ENCODE measurements at places on chromosomes 13 and 19. TPM values are rescaled to one million over a fixed set of nuclear protein-coding genes. Genes with fewer than 3 reads are reported as not detected.

DNA sequence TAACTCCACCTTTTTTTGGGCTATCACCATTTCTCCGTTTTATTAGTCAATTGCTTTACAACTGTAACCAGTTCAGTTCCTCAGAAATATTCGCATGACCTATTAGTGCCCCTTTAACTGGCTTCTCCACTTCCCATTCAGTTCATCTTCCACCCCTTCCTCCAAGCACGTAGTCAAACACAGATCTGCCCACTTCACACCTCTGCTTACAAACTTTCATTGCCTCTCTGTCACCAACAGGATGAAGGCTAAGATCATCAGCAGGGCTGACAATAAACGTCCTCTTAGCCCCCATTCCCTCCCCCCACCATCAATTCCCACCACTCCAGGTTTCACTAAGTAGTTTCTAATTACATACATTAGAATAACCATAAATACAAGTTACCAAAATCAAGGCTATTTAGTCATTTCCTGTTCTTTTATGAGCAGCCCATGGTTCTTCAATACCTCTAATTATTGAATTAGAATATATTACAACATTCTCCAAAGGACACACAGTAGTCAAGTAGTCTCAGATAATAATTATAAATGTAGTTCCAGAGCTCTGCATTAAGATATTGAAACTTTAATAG, 95.7 kb downstream of the SPRY2 start:
- H3K27me3 ChIP-seq: no peaks in the 10 kb centered on the region
- no peak overlapping the region for H3K4me3 ChIP-seq
- no peaks in the 10 kb centered on the region for H3K36me3 ChIP-seq
- no peak for DNase-seq
- H3K27ac ChIP-seq: no peak overlapping the region

- H3K4me1 ChIP-seq: peaks cover 19% of the 10 kb centered on the region
- DNase-seq: no peak
- H3K36me3 ChIP-seq: no peaks in the 10 kb centered on the region
Observed at GRCh38 chr19:12969292-12969988, at the start of gene DAND5. TSS of gene DAND5 (plus strand) at chr19:12969576. CDS start at chr19:12969661, 85 bp downstream.

The MADCAM1 gene
- total RNA-seq: 0.27 TPM

- DNase-seq: no peak
- peaks cover 5% of the 10 kb centered on the region for H3K4me1 ChIP-seq
- H3K27ac ChIP-seq: no peak overlapping the region
- H3K27me3 ChIP-seq: peaks cover 37% of the 10 kb centered on the region
- H3K4me3 ChIP-seq: no peak overlapping the region
Observed at GRCh38 chr19:1456121-1456900, 6.4 kb downstream of the APC2 start.

DNA sequence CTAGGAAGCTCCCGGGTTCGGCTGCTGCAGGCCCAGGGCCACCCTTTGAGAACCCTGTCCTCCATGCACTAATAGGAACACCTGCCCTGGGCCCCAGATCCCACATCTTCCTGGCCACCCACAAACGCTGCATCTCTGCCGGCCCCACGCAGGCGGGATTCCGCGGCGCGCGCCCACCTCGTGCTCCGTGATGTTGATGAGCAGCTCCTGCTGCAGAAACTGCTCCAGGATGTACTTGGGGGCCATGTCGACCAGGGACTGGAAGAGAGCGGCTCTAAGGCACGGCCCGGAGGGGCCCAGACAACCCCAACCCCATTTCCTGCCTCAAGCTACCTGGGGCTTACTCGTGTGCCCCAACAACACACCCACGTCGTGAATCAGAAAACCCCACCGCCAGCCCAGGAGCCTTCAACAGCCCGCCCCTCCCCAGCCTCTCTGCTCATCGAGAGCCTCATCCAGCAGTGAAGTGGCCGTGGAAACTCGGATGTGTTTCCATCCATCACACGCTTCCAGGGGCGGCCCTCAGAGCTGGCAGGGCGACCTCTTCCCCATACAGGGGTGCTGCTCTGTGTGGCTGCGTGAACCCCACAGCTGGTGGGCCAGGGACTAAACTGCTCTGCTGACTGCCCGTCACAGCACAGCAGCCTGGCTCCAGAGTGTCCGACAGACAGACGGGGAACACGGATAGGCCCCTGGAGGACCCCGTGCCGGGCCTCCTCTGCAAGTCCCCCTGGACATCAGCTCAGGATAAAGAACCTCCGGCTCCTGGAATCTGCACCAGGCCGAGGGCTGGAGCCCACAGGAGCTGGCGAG, 4.2 kb downstream of the POLR2E start:
- peak overlapping the region; percentile 7 for H3K4me3 ChIP-seq
- peaks cover 19% of the 10 kb centered on the region for H3K4me1 ChIP-seq
- no peak for DNase-seq
- H3K36me3 ChIP-seq: peaks cover 10% of the 10 kb centered on the region
- no peak overlapping the region for H3K27ac ChIP-seq

Data from activated T-helper 1 cell treated with anti-CD3 and anti-CD28 coated beads, Interleukin-12 subunit alpha, Interleukin-12 subunit beta, Interleukin-2, Interleukin-4 antibody, amounts not matched to agents 30 ng/mL and 10 ng/mL and 1 ng/mL, durations not matched to agents 14 hours and 24 hours and 36 hours (primary cell).